Natural killer cell (primary cell): ENCODE measurements at places on chromosomes 7 and 10. TPM values are rescaled to one million over a fixed set of nuclear protein-coding genes. Genes with fewer than 3 reads are reported as not detected.

OR6B1 gene
- total RNA-seq: not detected

C7orf33 gene
- not detected for total RNA-seq

C7orf57 gene
- total RNA-seq: not detected

AOAH gene
- total RNA-seq: 263 TPM

CALY gene
- not detected for total RNA-seq

EPDR1 gene
- total RNA-seq: 2.1 TPM

CCDC172 gene
- not detected for total RNA-seq

RNF32 gene
- not detected for total RNA-seq

ASCC1 gene
- total RNA-seq: 29.3 TPM

RADIL gene
- total RNA-seq: not detected

FFAR4 gene
- total RNA-seq: not detected

HPSE2 gene
- total RNA-seq: not detected

DRGX gene
- total RNA-seq: not detected

PNLIP gene
- total RNA-seq: not detected

CYP26C1 gene
- 0.09 TPM for total RNA-seq

MACC1 gene
- 0.45 TPM for total RNA-seq

BAZ1B gene
- total RNA-seq: 59.9 TPM

AEBP1 gene
- 6.4 TPM for total RNA-seq

PTN gene
- total RNA-seq: not detected

AMPH gene
- total RNA-seq: not detected

VWA2 gene
- not detected for total RNA-seq

SYT15 gene
- total RNA-seq: 1.1 TPM

CNPY1 gene
- not detected for total RNA-seq

MRM2 gene
- 7.9 TPM for total RNA-seq

PODXL gene
- 0.88 TPM for total RNA-seq

SRRT gene
- total RNA-seq: 307 TPM

NPFFR1 gene
- not detected for total RNA-seq
